ENCODE measurements at places on chromosomes 16 and 17.
A peak's percentile ranks its signal among the peaks of the same experiment; 100 is the strongest.

DNA sequence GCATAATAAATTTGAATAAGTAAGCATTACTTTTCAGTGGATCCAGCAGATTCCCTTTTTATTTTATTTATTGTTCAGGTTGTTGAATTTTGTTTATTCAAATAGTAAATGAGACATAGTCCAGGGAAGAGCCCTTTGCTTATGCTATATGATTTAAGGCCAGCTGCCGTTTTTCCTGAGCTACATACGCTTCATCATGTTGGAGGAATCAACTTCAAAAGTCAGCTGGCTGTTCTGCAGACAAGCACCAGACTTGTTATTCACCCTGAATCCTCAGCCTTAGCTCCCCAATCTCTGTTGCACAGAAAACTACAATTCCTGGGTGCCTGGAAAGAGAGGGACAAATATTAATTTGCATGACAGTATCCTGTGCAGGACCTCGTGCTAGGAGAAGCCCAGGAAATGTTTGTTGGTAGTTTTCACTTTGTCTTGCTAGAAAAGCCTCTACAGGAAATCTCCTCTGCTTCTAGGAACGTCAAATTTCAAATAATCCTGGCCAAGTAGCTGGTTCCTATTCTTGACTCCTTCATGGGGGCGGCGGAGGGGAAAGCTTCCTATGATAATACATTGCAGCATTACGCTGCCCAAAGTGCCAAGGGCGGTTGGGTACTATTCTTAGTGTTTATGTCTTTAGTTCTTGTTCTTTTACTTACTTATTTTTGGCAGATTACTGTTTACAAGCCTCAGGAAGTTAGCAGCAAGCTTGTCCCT, 101.6 kb downstream of the PRKCA start:
- no peak for DNase-seq

- no peak for DNase-seq
Measured at GRCh38 chr16:13621639-13622038, 298.3 kb upstream of the ERCC4 start.

- no peak for DNase-seq
Measured at GRCh38 chr16:50173316-50173715, 20.2 kb downstream of the TENT4B start.

- DNase-seq = no peak
Measured at GRCh38 chr16:79261944-79262552, 338.5 kb downstream of the MAF start.

DNA sequence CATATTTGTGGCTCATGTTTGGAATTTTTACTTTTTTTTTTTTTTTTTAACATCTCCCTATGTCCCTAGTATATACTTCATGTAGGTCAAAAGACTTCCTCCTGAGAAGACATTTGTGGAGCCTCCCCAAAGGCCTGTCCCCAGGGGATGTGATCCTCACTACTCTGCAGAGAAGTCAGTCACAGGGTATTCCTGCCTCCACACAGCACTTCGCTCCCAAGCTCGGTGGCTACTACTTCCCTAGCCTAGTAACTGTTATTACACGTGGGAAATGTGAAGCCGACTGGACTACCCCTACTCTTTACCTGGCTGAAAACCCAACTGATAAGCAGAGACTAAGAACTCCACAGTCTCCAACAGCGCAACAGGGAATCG, 116.8 kb downstream of the HIC1 start:
- no peak for DNase-seq

DNA sequence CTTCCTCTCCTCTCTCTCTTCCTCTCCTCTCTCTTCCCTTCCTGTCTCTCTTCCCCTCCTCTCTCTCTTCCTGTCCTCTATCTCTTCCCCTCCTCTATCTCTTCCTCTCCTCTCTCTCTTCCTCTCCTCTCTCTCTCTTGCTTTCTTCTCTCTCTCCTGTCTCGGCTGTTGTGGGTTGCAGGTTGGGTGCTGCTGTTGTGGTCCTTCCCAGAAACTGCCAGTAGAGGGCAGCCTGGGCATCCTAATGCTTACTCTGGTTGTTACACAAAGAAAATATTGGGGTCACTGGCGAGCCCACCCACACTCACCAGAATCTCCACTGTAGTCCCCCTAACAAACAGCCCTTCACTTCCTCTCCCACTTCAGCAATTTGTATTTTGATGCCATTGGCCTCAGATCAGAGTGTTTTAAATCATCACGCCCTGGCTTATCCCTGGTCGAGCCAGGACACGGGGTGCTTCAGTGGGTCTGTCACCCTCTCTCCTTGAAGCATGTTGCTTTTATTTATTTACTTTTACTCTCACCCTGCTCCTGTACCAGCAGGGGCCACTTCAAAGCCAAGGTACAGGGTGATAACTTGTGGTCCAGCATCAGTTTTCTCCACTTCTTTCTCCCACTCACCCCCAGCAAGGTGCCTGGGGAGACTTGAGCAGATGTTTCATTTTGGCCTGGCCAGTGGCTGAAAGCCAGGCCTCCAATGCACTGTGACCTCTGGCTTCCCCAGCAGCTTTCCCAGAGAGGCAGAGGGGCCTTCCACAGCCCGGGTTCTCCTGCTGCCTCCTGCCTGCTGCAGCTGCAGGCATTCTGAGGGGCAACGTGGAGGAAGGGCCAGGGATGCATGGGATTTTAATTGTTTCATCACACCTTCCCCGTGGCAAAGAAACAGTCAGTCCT, 4.7 kb upstream of the MMP15 start:
- DNase-seq = no peak

GRCh38 chr17:58917228-58917627, 161.6 kb downstream of the PPM1E start:
- DNase-seq = no peak

DNA sequence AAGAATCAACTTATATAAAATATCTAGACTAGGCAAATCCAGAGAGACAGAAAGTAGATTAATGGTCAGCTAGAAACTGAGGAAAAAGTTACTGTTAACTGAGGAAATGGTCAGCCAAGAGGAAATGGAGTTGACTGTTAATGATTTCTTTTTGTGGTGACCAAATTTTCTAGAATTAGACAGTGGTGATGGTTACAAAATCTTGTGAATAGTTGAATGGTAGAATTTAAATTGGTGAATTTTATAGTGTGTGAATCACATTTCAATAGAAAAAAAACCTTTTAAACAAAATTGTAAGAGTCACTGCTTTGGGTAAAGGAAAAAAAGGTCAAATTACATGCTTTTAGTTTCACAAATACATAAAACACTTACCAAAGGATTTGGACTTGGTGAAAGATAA, 30.0 kb downstream of the APPBP2 start:
- DNase-seq = no peak

- DNase-seq = no peak
Measured at GRCh38 chr17:13353590-13353989, 248.1 kb downstream of the HS3ST3A1 start.

GRCh38 chr17:66552371-66552770, 250.0 kb downstream of the PRKCA start:
- DNase-seq = no peak

- no peak for DNase-seq
Measured at GRCh38 chr17:77435272-77436057, 294.7 kb downstream of the SEC14L1 start.

- DNase-seq = no peak
Measured at GRCh38 chr17:57563958-57564357, 181.1 kb downstream of the CCDC182 start.

- no peak for DNase-seq
Measured at GRCh38 chr17:41418116-41418860, 6.1 kb downstream of the KRT37 start.

- DNase-seq = no peak
Measured at GRCh38 chr17:55462711-55463110, 41.1 kb upstream of the MMD start.

DNA sequence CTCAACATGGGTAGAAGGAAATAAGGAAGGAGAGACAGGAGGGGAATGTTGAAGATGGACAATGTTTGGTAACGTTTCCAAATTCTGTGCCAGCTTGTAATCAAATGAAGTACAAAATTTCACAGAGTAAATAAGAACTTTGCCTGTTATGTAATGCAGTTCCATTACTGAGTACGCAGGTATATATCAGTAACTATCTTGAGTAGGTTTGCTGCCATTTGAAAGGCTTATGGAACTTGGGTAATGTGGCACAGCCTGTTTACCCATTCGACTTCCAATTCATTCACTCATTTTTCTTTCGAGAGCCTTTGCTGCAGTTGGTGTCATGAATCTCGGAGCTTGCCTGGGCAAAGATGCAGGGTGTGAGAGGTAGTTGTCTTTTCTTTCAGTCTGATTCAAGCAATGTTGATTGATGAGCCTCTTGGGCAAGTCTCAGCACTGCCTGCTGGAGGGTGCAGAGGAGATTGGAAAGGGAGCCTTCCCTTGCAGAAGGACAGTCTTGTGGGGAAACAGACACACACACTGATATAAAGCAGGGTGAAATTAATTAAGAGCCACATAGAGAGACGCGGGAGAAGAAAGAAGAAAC, 53.4 kb downstream of the ZNF18 start:
- no peak for DNase-seq

DNA sequence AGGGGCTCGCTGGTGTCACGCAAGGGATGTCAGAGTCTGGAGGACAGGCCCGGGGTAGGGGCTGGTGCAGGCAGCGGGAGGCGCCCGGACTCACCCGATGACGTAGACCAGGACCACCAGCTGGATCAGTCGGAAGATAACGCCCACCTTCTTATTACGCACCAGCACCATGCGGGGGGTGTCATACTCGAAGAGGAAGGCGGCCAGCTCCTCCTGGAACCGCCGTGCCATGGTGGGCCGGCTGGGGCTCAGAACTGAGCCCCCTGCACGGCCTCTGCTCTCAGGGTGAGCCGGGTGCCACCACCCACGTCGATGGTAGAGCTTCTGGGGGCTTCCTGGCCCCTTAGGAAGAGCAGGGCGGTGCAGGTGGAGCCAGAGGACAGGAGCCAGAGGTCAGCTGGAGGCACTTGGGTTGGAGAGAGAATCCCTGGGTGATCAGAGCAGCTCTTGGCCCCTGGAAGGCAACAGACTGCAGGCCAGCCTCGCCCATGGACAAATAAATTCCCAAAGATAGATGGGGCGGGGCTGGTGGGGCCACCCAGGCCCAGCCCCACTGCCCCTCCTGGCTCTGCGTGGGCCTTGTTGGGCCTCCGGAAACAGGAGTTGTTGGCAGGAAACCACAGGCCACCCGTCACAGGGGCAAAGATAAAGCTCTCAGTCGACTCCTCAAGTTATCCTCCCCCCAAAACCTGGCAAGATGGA, at the start of gene P2RX1:
TSS of gene P2RX1 (minus strand) at position 471 of the 702 bp plus-strand sequence. CDS start at position 231, 240 bp downstream.
- no peak for DNase-seq

- DNase-seq = no peak
Measured at GRCh38 chr17:79248843-79249493, 174.3 kb downstream of the ENGASE start.

DNA sequence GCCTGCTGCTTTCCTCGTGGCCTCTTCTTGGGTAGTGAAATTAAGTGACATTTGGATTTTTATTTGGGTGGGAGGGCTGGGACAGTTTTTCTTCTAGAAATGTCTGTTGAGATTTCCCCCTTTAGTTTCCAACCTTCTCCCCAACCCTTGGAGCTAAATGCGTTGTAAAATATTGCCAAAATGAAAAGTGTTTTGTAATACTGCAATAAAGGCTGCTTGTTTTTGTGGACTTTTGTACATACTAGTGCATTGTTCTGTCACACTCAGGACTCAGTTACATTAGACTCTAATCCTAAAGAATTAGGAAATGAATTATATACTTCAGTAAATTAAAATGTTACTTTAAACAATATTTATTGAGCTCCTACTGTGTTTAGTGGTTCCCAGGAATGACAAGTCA, 21.7 kb downstream of the HEATR9 start:
- DNase-seq = no peak

DNA sequence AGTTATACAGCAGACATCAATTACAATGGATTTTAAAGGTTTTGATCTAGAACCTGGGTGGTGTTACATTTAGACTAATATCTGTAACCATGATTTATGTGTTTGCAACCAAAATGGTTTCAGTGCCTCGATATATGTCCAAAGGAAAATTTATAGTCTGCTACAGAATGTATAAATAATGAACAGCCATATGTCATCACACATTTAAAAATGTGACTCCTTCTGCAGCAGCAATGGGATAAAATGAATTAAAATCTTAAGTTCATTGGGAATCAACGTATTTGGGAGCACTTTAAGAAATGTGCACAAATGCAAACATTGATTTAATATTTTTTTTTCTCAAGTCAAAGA, 610.2 kb downstream of the TMEM114 start:
- DNase-seq = no peak

- no peak for DNase-seq
Measured at GRCh38 chr16:46853713-46854443, 22.9 kb upstream of the C16orf87 start.

- no peak for DNase-seq
Measured at GRCh38 chr17:8793649-8794048, 5.5 kb downstream of the MFSD6L start.

GRCh38 chr16:48542020-48542473, 67.9 kb downstream of the N4BP1 start:
- no peak for DNase-seq

- DNase-seq = no peak
Measured at GRCh38 chr17:7060165-7060891, 16.4 kb upstream of the SLC16A11 start.

- DNase-seq = no peak
Measured at GRCh38 chr16:11543661-11544393, 42.9 kb downstream of the LITAF start.

DNA sequence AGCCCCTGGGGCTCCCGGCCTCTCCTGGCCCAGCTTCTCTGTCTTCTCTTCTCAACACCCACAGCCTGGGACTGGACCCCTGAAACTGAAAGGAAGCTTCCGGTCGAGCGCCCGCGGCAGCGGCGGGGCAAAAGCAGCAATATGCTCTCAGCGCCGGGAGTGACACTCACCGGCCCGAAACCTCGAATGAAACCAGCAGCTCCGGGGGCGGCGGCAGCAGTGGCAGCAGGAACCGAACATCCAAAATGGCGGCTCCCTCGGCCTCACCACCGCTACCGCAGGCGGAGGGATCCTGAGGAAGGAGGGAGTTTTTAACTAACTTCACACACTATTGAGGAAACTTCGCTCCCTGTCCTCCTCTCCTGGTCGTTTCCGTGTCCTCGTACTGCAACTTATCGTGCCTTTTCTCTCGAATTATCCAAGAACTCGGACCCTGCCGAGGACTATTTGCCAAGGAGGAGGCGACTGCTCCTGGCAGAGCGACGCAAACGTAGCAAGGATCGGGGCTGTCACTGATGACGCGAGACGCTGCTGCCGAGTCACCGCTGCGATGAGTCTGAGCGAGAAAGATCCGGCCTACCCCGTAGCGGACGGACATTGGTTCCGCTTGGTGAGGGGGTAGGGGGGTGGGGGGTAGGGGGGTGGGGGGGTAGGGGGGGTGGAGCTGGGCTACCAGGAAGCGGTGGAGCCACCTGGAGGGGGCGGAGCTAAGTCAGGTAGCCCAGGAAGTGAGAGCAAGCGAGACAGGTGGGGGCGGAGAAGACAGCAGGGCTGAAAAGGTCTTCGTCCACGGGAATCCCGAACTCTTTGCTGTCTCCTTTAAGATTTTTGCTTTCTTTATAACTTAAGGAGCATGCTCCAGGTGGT, at the start of gene AP1G1:
TSS of gene AP1G1 (minus strand) at position 242 of the 867 bp plus-strand sequence. CDS start 19,355 bp downstream, outside the sequence.
- DNase-seq = peak; percentile 98

- no peak for DNase-seq
Measured at GRCh38 chr16:73152386-73153125, 104.6 kb upstream of the ZFHX3 start.

- no peak for DNase-seq
Measured at GRCh38 chr16:27303256-27304100, 10.3 kb upstream of the IL4R start.
